Cardiac atrium fibroblast (primary cell): ENCODE measurements at places on chromosomes 2 and 18. TPM values are rescaled to one million over a fixed set of nuclear protein-coding genes. Genes with fewer than 3 reads are reported as not detected.

The LAMA1 gene
- 18.1 and 26.7 TPM in 2 replicates for total RNA-seq

The SLC35G4 gene
- not detected in 2 replicates for total RNA-seq

The SNORC gene
- total RNA-seq, result not detected in 2 replicates

The LYG2 gene
- not detected in 2 replicates for total RNA-seq

The IL36B gene
- not detected in 2 replicates for total RNA-seq

The MOGAT1 gene
- not detected in 2 replicates for total RNA-seq

The ERFE gene
- 7.3 and 24.2 TPM in 2 replicates for total RNA-seq

The PASK gene
- 0.54 and 1.9 TPM in 2 replicates for total RNA-seq

The PAPOLG gene
- 10.2 and 10.5 TPM in 2 replicates for total RNA-seq

The DYNAP gene
- total RNA-seq, result not detected in 2 replicates

The KIF5C gene
- total RNA-seq, result 0.16 TPM in 1 of 2 replicates, not detected in the other

The KATNAL2 gene
- 0.32 and 1.1 TPM in 2 replicates for total RNA-seq

The ZRANB3 gene
- 4.3 and 5.7 TPM in 2 replicates for total RNA-seq

The RNF181 gene
- 136 and 149 TPM in 2 replicates for total RNA-seq

The PAX8 gene
- under 0.01 TPM in 1 of 2 replicates, not detected in the other for total RNA-seq

The ZNF407 gene
- 4.4 and 5.8 TPM in 2 replicates for total RNA-seq

The UGT1A8 gene
- not detected in 2 replicates for total RNA-seq

The TIGD1 gene
- 0.97 and 3.6 TPM in 2 replicates for total RNA-seq

The POTEI gene
- not detected in 2 replicates for total RNA-seq

The REG1A gene
- total RNA-seq, result not detected in 2 replicates

The GREB1 gene
- 0.18 and 1.3 TPM in 2 replicates for total RNA-seq

The EN1 gene
- not detected in 2 replicates for total RNA-seq

The G6PC2 gene
- not detected in 2 replicates for total RNA-seq

The ACOXL gene
- total RNA-seq, result not detected in 2 replicates

The MYOM1 gene
- under 0.01 and 0.16 TPM in 2 replicates for total RNA-seq

The CHST9 gene
- total RNA-seq, result not detected in 2 replicates

The GIGYF2 gene
- 38.4 and 48.4 TPM in 2 replicates for total RNA-seq

The MALL gene
- 7.3 and 8.5 TPM in 2 replicates for total RNA-seq

The HOXD3 gene
- total RNA-seq, result not detected in 2 replicates
